ENCODE measurements at places on chromosomes 7 and 10.

DNA sequence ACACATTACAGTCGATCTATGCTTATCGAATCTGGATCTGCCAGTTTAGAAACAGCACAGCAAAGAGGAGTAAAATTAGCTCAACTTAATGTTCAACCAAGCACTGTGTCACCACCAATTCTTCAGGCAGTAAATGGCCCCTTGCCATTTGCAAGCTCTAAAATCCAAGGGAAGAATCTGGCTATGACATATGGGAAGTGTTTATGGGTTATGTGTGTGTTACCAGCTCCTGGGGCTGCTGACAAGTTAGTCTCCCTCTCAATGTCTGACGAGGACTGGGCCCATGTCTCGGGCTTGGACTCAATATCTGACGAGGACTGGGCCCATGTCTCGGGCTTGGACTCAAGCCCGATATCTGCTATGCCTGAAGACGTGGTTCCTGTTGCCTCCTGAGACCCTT lies 5.7 kb upstream of the ITIH2 start:
- no peak for DNase-seq

- DNase-seq: no peak
Observed at GRCh38 chr10:110324805-110325280, 20.1 kb upstream of the SMNDC1 start.

DNA sequence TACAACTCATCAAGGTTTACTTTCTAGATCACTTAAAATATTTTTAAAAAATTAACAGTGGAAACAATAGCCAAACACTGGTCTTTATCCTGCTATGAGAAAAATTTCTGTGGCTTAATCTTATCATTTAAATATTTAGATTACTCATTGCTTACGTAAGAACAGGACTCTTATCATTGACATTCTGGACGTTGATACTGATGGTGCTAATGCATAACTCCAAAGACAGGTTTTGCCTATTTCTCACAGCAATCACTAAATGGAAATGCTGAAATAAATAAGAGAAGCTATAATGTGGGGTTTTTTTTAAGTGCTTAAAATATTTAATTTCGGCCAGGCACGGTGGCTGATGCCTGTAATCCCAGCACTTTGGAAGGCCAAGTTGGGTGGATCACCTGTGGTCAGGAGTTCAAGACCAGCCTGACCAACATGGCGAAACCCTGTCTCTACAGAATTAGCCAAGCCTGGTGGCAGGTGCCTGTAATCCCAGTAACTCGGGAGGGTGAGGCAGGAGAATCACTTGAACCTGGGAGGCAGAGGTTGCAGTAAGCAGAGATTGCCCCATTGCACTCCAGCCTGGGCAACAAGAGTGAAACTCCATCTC lies 195.0 kb downstream of the HGF start:
- no peak for DNase-seq

- no peak for DNase-seq
Observed at GRCh38 chr10:1687190-1687589, 50.1 kb downstream of the ADARB2 start.

GRCh38 chr10:72107325-72108003 lies 19.1 kb upstream of the SPOCK2 start:
- DNase-seq: no peak

- no peak for DNase-seq
Observed at GRCh38 chr7:149284343-149284742, 22.3 kb downstream of the ZNF783 start.

GRCh38 chr10:12777840-12778585 lies 223.5 kb downstream of the CCDC3 start:
- no peak for DNase-seq

- no peak for DNase-seq
Observed at GRCh38 chr7:21064698-21065648, 278.3 kb upstream of the SP8 start.

DNA sequence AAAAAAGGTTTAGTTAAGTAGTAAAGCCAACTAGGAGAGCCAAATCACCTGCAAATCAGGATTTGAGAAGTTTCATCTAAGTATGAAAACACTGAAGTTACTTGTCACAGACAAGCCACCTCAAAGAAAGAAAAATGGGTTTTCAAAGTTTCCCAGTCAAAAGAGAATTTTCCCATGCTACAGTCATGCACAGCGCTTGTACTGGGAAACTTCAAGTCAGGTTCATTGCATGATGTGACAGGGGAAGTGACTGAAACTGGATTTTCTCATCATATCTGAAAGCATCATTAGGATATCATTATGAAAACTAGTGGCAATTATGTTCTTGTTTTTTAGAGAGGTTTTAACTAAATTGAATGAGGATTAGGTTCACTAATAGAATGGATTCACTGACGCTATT lies 167.0 kb downstream of the SGMS1 start:
- no peak for DNase-seq

DNA sequence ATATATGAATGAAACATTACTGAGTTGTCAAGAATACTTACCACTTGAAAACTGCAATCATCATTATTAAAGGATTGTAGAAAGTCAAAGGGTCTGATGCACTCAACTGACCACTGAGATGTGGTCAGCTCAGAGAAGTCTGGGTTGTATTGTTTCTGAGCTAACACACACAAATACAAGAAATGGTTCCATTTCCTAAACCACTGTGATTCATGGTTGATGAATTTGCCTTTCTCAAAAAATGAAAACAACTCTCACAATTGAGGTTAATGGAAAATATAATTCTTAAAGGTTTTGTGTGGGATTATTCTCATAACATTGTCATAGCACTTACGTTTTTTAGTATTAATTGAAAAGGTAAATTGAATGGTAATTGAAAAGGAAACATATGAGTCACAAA lies 45.6 kb upstream of the TAS2R16 start:
- no peak for DNase-seq

DNA sequence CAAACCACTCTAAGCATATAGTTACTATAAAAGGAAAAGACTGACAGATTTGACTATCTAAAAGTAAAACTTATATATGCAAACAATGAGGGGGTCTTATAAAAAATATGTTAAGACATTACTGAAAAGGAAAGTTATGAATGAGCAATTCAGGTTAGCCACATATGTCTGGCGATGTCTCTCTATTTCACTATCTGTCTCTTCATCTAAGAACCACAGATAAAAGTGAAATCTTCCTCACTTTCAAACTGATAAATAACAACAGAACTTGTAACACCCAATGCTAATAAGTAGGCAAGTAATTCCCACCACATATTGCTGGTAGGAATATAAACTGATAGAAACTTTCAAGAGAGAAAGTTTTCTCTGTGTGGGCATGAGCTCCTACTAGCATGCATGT lies 138.2 kb downstream of the CHCHD3 start:
- no peak for DNase-seq

- DNase-seq: no peak
Observed at GRCh38 chr10:125116652-125117310, 43.6 kb downstream of the CTBP2 start.

DNA sequence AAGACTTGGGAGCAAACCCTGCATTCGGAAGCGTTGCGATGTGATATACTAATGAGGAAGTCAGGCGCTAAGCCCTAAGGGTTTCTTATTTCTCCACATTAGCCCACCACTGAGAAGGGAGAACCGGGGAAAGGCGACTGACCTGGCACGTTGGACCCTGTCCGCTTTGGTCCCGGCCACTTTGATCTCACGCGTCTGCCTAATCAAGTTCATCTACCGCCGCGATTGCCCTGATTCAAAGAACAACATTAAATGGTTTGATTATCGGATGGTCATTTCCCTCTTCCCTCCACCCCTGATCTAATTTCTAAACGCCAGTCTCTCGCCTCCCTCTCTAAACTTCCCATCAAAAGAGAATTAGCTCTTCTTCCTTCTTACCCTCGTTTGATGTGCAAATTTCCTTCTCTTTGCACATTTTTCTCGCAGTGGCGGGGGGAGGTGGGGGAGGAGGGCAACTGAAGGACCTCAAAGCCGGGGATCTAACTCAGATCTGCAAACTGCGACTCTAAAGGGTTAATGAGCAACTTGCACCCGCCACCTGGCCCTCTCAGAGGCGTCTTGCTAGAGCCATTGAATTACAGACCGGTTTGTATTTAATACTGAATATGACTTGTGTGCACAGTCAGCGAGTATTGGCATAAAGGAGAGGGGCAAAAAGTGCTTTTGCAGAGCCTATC lies 687 bp upstream of the DKK1 start:
- DNase-seq: no peak

- DNase-seq: no peak
Observed at GRCh38 chr10:67770537-67770936, 67.5 kb downstream of the DNAJC12 start.

GRCh38 chr7:34900891-34901513 lies 136.3 kb downstream of the DPY19L1 start:
- DNase-seq: no peak

DNA sequence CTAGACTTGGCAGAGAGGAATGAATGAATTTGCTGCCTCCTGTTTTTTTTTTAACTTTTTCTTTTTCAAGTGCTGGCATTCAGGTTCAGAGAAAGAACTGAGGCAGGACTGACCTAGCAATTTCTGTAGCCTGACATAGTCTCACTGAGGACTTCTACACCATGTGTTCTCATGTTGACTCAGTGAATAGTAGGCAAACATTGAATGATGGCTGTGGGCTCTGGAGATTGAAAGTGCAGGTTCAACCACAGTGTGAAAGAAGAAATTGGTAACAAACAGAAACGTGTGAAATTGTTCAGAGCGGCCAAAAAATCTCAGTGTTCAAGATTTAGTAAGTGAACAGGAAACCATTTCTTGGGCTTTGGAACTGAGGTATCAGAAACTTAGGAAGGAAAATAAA lies 322.4 kb upstream of the GHITM start:
- DNase-seq: no peak

GRCh38 chr10:10995120-10995519 lies 22.6 kb upstream of the CELF2 start:
- no peak for DNase-seq

DNA sequence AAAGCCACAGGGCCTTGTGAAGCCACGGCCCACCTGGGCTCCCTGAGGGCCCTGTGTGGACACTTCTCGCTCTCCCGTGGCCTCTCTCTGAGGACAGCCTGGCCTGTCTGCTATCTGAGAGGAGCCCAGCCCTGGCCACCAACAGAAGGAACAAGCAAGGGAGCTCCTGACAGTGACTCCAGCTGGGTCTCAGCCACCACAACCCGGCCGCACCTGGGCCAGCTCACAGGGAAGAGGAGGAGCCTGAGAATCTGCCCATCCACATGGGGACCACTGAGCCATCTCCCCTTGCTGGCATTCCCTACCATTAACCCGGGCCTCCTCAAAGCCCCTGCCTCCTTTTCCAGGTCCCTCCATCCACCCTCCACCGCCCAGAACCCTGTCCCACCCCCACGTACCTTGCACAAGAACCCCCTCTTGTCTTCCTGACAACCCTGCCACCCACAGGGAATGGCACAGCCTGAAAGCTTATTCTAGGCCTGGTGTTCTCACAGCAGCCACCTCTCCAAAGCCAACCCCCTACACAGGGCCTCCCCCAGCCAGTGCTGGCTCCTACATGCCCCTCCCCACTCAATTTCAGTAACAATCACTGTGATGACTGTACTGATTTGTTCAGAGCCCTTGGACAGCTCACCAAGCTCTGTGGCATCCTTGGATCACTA lies 120.2 kb downstream of the GRID1 start:
- no peak for DNase-seq

- no peak for DNase-seq
Observed at GRCh38 chr10:17655567-17656146, 11.7 kb downstream of the STAM start.

DNA sequence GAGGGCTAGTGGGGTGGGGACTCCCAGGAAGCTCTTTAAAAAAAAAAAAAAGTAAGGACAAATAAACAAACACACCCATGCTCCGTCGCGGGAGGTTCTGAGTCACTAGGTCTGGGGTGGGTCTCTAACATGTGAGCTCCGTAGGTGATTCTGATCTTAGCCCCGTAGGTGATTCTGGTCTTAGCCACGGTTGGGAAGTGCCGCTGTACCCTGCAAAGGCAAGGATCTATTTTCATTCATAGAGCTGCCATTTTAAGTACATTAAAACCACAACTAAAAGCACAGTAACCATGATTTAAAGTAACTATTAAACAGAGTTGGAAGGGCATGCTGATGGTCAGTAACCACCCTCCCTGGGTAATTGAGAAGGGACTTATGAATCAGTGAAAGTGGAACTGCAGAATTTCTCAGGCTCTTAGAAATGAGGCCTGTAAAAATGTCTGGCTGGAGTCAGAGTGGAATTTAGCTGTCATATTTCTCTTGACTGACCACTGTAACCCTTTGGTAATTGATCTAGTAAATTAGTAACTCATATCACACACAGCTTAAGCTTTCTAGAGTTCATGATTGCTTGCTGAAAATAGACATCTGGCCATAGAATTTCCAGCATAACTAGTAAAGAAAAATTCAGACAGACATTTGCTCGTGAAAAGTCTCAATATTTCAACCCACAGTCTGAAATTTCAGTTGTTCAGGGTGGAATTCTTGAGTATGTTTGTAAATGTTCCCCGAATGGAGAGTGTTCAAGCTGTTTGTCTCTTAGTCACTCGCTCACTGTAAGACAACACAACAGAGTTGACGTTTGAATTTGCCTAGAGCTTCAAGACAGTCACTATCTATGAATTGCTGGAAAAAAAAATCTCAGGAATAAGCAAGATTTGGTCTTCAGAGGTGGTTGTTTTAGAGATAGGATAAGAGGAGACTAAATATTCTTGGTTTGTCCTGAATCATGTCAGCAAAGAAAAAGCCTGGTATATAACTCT lies 34.2 kb upstream of the TCF7L2 start:
- DNase-seq: no peak

DNA sequence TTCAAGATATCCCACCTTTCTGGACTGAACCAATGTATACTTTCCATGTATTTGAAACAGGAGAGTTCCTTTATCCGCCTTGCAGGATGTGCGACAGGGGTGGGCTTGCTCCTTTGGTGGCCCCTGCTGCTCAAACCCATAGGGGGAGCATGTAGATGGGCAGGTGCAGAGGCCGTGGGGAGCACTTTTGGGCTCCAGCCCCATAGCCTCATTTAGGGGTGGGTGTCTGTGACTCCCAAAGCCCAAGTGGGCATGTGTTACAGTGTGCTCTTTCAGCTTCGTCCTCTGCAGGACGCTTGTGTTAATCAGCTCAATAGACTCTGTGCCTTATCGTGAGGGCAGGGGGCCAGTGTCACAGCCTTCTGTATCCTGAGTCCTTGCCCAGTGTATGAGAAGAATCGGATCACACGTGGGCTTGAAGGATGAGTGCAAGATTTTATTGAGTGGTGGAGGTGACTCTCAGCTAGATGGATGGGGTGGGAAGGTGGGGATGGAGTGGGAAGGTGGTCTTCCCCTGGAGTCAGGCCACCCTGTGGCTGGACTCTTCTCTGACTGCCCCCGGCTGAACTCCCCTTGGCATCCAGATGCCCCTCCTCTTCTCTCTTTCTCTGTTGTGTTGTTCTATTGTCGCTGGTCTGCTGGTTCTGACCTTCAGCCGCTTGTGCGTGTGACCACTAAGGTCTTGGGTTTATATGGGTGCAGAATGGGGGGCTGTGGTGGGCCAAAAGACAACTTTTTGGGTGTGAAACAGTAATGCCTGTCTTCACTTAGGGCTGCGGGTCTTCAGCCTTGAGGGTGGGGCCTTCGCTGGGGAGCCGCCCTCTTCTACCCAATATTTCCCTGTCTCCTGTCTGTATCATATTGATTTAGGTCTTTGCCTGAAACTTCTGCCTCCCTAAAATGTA lies 262.2 kb downstream of the GLRX3 start:
- no peak for DNase-seq

- DNase-seq: no peak
Observed at GRCh38 chr10:131226446-131227162, 84.9 kb downstream of the TCERG1L start.

Data from fibroblast of skin of left biceps (primary cell).